ENCODE measurements at places on chromosomes 6 and 20.

GRCh38 chr6:109349419-109349987 is 32.8 kb downstream of the CD164 start:
- H3K27ac ChIP-seq, result no peak overlapping the region
- H3K36me3 ChIP-seq, result no peaks in the 10 kb centered on the region
- DNase-seq, result peak; percentile 43
- H3K4me3 ChIP-seq, result no peak overlapping the region

GRCh38 chr20:8476021-8476420 is 344.0 kb downstream of the PLCB1 start:
- no peaks in the 10 kb centered on the region for H3K36me3 ChIP-seq
- H3K4me1 ChIP-seq, result peaks cover 6% of the 10 kb centered on the region
- no peak for DNase-seq
- H3K27me3 ChIP-seq, result no peaks in the 10 kb centered on the region

DNA sequence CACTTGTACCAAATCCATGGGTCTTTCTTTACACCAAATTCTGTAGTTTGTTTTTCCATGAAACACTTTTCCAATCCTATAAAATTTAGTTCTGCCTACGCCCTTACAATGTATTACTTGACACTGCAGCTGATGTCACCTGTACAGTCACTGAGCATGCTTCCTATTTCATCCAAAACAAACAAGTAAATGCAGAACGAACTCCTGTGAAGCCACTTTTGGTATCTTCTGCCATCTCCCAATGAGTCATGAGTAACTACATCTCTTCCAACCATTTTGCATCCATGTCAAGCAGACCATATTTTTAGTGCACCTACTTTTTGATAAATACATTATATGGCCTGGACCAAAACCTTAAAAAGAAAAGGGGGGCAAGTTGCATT is 42.4 kb downstream of the HDDC2 start:
- H3K4me3 ChIP-seq, result no peak overlapping the region
- no peaks in the 10 kb centered on the region for H3K4me1 ChIP-seq
- no peaks in the 10 kb centered on the region for H3K36me3 ChIP-seq
- DNase-seq, result no peak
- H3K27ac ChIP-seq, result no peak overlapping the region

GRCh38 chr6:64000818-64001491 is 365.4 kb downstream of the PHF3 start:
- no peaks in the 10 kb centered on the region for H3K27me3 ChIP-seq
- no peak overlapping the region for H3K27ac ChIP-seq
- H3K36me3 ChIP-seq, result no peaks in the 10 kb centered on the region
- H3K4me1 ChIP-seq, result no peaks in the 10 kb centered on the region
- H3K4me3 ChIP-seq, result no peak overlapping the region

DNA sequence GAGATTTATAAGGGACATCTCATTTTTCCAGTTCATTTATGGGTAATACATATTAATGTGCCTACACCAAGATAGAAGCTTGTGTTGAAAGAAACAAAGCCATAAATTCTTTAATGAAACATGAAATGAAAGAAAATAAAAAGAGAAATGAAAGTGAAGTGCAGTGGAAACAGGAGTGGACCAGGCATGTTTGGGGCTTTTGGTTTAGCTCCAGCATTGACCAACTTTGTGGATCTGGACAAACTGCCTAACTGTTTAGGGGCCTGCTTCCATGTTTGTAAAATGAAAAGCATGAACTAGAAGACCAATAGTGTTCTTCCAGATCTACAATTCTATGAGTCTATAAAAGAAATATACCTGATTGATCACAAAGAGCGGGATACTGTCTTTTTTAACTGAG is 124.9 kb downstream of the GJA10 start:
- no peaks in the 10 kb centered on the region for H3K4me1 ChIP-seq
- H3K27me3 ChIP-seq, result no peaks in the 10 kb centered on the region
- H3K36me3 ChIP-seq, result no peaks in the 10 kb centered on the region
- no peak overlapping the region for H3K4me3 ChIP-seq
- DNase-seq, result no peak
- no peak overlapping the region for H3K27ac ChIP-seq

GRCh38 chr20:41204304-41205265 is 67.2 kb downstream of the PLCG1 start:
- no peak overlapping the region for H3K27ac ChIP-seq
- no peak overlapping the region for H3K4me3 ChIP-seq
- DNase-seq, result no peak
- H3K4me1 ChIP-seq, result no peaks in the 10 kb centered on the region
- no peaks in the 10 kb centered on the region for H3K27me3 ChIP-seq

GRCh38 chr20:16601047-16601446 is 27.8 kb upstream of the KIF16B start:
- H3K27ac ChIP-seq, result no peak overlapping the region
- no peaks in the 10 kb centered on the region for H3K4me1 ChIP-seq
- no peak overlapping the region for H3K4me3 ChIP-seq
- H3K36me3 ChIP-seq, result no peaks in the 10 kb centered on the region

DNA sequence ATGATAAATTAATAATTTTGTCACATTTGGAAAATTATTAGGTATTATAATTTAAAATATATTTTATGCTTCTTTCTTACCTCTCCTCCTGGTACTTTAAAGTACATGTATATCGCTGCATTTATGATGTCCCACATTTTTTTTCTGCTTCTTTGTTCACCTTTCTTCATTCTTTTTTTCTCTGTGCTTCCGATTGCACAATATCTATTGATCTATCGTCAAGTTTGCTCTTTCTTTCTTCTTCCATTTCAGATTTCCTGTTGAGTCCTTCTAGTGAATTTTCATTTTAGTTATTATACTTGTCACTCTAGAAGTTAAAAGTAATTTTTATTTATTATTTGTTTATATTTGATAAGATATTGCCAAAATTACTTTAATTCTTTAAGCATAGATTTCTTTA is 441.0 kb upstream of the HS3ST5 start:
- H3K27me3 ChIP-seq, result no peaks in the 10 kb centered on the region
- H3K36me3 ChIP-seq, result no peaks in the 10 kb centered on the region
- H3K27ac ChIP-seq, result no peak overlapping the region

- no peak overlapping the region for H3K27ac ChIP-seq
- no peak for DNase-seq
- no peaks in the 10 kb centered on the region for H3K27me3 ChIP-seq
These were observed 78.4 kb upstream of the PMEPA1 start for GRCh38 chr20:57787990-57788781.

- no peak overlapping the region for H3K27ac ChIP-seq
- no peaks in the 10 kb centered on the region for H3K27me3 ChIP-seq
- H3K36me3 ChIP-seq, result peaks cover 48% of the 10 kb centered on the region
- no peak for DNase-seq
- peaks cover 8% of the 10 kb centered on the region for H3K4me1 ChIP-seq
These were observed 23.1 kb downstream of the TRIM27 start for GRCh38 chr6:28900577-28901256.

- no peaks in the 10 kb centered on the region for H3K36me3 ChIP-seq
- no peak overlapping the region for H3K4me3 ChIP-seq
- H3K4me1 ChIP-seq, result no peaks in the 10 kb centered on the region
- H3K27me3 ChIP-seq, result no peaks in the 10 kb centered on the region
These were observed 11.1 kb upstream of the PM20D2 start for GRCh38 chr6:89134723-89135122.

DNA sequence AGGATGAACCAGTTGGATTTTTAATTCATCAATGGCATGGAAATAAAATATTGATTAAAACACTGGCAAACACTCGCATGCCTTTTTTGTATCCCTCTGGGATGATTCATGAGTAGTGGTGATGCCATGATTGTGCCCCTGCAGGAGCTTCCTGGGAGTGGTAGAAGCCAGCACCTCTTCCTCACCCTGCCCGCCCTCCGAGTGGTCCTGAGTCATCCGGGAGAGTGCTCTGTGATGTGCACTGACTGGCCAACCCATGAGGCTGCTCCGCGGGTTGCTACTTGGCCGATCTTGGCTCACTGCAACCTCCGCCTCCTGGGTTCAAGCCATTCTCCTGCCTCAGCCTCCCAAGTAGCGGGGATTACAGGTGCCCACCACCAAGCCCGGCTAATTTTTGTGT is 27.4 kb downstream of the GJA10 start:
- no peak for DNase-seq
- no peaks in the 10 kb centered on the region for H3K36me3 ChIP-seq
- H3K4me1 ChIP-seq, result no peaks in the 10 kb centered on the region
- no peaks in the 10 kb centered on the region for H3K27me3 ChIP-seq
- H3K27ac ChIP-seq, result no peak overlapping the region

GRCh38 chr20:19433371-19434350 is 221.2 kb downstream of the SLC24A3 start:
- DNase-seq, result no peak
- no peak overlapping the region for H3K4me3 ChIP-seq
- H3K36me3 ChIP-seq, result no peaks in the 10 kb centered on the region
- H3K27me3 ChIP-seq, result peaks cover 9% of the 10 kb centered on the region
- H3K27ac ChIP-seq, result no peak overlapping the region

DNA sequence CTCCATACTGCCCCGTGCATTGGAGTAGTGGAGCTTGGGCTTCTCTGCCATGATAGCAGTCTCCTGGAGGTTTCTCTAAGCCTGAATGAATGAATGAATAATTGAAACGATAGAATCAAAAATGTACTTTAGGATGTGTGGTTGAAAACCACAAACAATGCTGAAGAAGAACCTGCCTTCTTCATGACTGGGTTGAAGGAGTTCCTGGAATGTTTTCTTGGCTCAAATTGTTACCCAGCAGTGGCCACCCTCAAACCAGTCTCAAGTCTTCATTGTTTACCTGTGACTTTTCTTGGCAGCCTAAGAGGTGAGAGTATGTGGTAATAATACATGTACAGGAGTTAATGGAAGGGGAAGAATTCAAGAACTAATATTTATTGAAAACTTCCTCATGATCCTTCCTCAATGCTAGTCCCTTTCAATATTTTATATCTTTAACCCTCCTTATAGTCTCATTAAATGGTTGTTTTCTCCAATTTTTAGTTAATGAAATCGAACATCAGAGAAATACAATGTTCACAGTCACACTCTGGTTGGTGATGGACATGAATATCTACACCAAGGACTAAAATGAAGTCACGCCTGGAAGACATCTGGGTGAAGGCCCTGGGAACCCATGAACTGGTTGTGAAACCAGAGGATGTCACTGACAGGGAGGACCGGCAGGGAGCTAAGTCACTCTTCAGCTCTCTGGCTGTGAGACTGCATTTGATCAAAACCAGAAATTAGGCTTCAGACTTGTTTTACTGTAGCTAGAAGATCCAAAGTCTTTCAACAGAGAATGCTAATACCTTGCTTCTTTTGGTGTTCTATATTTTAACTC is at the start of gene GSTA5:
GSTA5 (minus strand) TSS at position 51 of the 823 bp plus-strand sequence.
- H3K27me3 ChIP-seq, result peaks cover 20% of the 10 kb centered on the region
- no peak within 1 kb of the TSS for H3K4me3 ChIP-seq
- DNase-seq, result no peak
- no peak within 1 kb of the TSS for H3K27ac ChIP-seq
- H3K36me3 ChIP-seq, result no peaks in the 10 kb centered on the region
- no peaks in the 10 kb centered on the region for H3K4me1 ChIP-seq

GRCh38 chr20:46209930-46210671 is 92.0 kb downstream of the CD40 start:
- no peak overlapping the region for H3K27ac ChIP-seq
- DNase-seq, result peak; percentile 82
- H3K4me1 ChIP-seq, result peaks cover 6% of the 10 kb centered on the region

DNA sequence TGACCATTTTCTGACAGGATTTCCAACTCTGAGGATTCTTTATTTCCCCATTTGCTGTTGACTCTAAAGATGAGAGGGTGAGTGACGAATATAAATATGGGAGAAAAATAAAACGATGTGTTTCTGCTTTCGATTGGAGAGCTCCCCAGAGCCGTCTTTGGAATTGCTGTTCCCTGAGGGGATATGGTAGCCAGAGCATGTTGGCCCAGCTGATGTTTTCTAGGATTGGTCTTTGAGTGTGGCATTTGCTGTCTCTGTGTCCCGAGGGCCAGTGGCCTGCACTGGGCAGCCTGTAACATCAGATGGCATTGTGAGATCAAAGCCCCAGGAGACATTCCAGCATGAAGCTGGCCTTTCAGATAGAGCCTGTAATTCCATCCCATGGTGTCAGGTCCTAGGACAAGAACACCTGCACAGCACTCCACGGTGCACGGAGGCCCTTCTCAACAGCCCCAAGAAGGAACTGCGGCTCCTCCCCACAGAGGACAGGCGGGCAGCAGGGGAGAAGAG is 26.7 kb downstream of the PKIG start:
- H3K4me1 ChIP-seq, result peaks cover 10% of the 10 kb centered on the region
- H3K36me3 ChIP-seq, result no peaks in the 10 kb centered on the region
- H3K4me3 ChIP-seq, result no peak overlapping the region
- peak; percentile 45 for DNase-seq
- H3K27me3 ChIP-seq, result no peaks in the 10 kb centered on the region

DNA sequence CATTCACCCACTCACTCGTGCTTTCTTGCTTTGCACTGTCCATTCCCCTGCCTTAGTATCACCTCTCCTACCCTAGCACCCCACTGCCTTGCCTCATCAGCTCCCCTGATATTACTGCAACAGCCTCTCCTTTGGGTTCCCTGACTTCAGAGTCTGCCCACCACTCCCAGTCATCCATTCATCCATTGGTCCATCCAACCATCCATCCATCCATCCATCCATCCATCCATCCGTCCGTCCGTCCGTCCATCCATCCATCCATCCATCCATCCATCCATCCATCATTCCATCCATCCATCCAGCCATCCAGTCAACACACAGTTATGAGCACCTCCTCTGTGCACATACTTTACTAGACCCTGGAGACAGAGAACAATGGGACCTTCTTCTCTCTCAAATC is 22.9 kb upstream of the FAM83D start:
- DNase-seq, result no peak
- peaks cover 5% of the 10 kb centered on the region for H3K4me1 ChIP-seq
- peaks cover 17% of the 10 kb centered on the region for H3K27me3 ChIP-seq

GRCh38 chr20:35014537-35014936 is 58.9 kb downstream of the MYH7B start:
- H3K27me3 ChIP-seq, result no peaks in the 10 kb centered on the region
- H3K4me3 ChIP-seq, result no peak overlapping the region
- DNase-seq, result no peak
- H3K27ac ChIP-seq, result no peak overlapping the region
- no peaks in the 10 kb centered on the region for H3K4me1 ChIP-seq

GRCh38 chr6:169250660-169251059 is 3.0 kb downstream of the THBS2 start:
- peak overlapping the region; percentile 51 for H3K4me3 ChIP-seq
- H3K4me1 ChIP-seq, result peaks cover 4% of the 10 kb centered on the region
- H3K36me3 ChIP-seq, result no peaks in the 10 kb centered on the region
- no peak overlapping the region for H3K27ac ChIP-seq
- DNase-seq, result no peak

DNA sequence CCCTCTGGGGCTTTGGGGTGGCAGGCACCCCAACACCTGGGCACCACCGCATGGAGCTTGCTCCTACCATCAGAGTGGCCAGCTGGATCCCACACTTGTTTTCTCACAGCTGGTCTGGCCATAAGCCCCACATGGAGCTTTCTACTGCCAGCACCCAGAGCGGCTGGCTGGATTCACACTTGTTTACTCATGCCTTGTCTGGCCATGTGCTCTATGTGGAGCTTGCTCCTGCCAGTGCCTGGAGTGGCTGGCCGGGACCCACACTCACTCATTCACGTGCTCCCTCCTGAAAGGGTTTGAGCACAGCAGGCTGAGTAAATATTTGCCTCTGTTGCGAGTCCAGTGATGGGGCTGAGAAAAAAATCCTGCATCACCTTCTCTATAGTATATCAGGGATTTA is 487.0 kb downstream of the CD109 start:
- H3K4me1 ChIP-seq, result no peaks in the 10 kb centered on the region
- no peaks in the 10 kb centered on the region for H3K36me3 ChIP-seq
- no peak overlapping the region for H3K27ac ChIP-seq
- no peak overlapping the region for H3K4me3 ChIP-seq
- H3K27me3 ChIP-seq, result no peaks in the 10 kb centered on the region

- no peak for DNase-seq
- H3K27ac ChIP-seq, result no peak overlapping the region
- H3K36me3 ChIP-seq, result no peaks in the 10 kb centered on the region
- no peaks in the 10 kb centered on the region for H3K4me1 ChIP-seq
These were observed 167.2 kb downstream of the TFAP2C start for GRCh38 chr20:56796345-56796744.
